ENCODE measurements at places on chromosomes 4 and X.

- DNase-seq = no peak
These were observed 37.2 kb downstream of the LRP2BP start for GRCh38 chr4:185358514-185358913.

GRCh38 chrX:11663875-11664210, 1.9 kb downstream of the ARHGAP6 start:
- DNase-seq = no peak

DNA sequence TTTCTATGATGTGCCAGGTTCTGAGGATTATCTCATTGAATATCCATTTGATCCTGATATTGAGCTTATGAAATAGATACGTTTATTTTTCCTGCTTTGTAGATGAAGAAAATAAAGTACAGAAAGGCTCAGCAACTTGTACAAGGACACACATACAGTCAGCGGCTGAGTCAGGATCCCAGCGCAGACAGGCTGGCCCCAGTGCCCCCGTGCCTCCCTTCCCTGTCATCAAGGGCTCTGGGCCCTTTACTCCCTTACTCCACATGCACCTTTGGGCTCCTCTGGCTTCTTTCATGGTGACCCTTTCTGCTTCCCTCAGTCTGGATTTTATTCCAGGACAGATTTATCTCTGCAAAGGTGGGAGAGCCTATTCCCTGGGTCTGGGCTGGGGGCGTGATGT, 12.8 kb downstream of the RASL11B start:
- no peak for DNase-seq

GRCh38 chr4:152422817-152423320, 113.0 kb downstream of the FBXW7 start:
- no peak for DNase-seq

DNA sequence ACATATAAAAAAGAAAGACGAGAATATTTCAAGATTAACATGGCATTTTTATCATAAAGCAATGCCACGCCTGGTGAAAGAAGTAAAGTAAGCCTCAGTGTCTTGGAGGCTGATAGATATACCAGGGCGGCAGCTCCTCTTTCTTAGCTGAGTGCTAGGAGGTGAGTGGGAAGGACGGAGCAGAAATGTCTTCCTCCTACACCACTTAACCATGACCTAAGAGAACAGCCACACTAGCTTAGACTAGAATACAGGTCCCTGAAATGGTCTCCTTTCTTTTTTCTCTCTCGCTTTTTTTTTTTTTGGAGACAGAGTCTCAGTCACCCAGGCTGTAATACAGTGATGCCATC, 75.0 kb downstream of the NAF1 start:
- no peak for DNase-seq

GRCh38 chr4:132709056-132709455, 440.0 kb upstream of the PCDH10 start:
- DNase-seq = no peak

DNA sequence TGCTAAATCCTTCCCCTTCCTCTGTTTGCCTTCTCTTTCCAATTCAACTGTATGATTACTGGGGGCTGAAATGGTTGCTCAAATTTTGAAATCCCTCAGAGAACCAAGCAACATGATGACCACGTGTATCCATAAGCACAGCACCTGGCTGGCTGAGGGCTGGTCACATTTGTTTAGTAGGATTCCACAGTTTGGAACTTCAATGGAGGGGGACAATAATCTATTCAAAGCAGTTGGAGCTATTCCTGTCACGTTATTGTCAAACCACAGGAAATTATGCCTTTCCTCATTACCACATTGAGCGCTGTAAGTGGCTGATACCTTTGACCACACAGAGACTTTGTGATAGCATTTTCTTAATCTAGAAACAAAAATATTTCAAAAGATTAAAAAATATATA, 7.0 kb downstream of the TMSB4X start:
- DNase-seq = no peak

DNA sequence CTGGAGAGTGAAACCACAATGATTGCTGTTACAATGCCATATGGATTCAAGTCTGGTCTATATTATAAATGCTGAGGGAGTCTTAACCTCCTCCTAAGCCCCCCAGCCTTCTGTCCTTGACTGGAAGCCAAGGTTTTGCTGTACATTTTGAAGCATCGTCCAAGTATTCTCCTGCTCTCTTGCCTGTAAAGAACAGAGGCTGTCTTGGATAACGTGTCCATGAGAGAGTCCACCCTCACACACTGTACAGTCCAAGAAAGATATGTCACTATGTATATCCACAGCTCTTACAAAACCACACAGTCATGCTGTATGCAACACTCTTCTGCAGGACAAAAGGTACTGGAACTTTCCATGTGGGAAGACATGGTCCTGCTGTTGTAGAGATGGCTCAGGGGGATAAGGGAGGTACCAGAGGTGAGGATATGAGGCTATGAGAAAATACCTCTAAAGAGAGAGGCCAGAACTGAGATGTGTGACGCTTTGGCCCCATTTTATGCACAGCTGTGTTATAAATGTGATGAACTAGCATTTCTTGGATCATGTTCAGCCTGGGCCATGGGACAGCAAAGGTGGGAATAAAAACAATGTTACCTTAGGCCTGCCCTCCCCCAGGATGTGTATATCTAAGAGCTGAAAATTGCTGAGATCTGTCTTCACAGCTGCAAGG, 678.6 kb downstream of the IQCM start:
- DNase-seq = no peak

GRCh38 chr4:173529477-173530325, at the start of gene HAND2:
Gene HAND2, minus strand, starts transcription at chr4:173530229. Its CDS starts 940 bp downstream, at chr4:173529289.
- DNase-seq = no peak

DNA sequence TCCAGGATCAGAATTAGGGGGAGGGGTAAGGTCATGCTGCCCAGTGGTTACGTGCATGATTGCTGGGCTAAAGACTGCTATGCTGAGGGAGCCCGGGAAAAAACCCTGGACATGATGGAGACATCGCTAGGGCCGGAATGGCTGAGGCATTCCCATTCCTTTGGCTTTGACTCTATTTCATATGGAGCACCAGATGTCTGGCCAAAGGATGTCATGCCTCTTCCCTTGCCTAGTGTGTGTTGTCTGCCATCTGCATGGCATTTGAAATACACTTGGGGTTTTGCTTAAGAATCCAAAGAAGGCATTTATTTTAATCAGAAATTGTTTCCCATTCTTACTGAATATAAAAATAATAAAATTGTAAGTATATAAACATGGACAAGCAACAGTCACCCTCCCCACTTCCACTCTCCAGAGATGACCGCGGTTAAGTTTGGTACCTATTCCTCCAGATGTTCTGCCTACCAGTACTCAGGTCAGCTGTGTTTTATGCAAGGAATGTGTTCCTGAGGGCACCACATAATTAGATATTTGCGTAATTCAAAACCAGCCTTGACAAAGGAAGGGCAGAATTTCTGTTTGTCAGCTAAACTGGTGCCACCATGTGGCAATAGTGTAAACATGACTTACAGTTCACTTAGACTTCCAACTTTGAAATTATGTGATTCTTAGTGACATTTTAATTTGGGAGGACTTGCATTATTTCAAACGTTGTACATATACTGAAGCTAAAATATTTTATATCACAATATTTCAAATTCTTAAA, 105.9 kb downstream of the CT47B1 start:
- DNase-seq = peak; percentile 30

GRCh38 chr4:93132631-93133030, 695.9 kb upstream of the ATOH1 start:
- no peak for DNase-seq

- DNase-seq = no peak
These were observed 40.9 kb downstream of the GK2 start for GRCh38 chr4:79367096-79367495.

DNA sequence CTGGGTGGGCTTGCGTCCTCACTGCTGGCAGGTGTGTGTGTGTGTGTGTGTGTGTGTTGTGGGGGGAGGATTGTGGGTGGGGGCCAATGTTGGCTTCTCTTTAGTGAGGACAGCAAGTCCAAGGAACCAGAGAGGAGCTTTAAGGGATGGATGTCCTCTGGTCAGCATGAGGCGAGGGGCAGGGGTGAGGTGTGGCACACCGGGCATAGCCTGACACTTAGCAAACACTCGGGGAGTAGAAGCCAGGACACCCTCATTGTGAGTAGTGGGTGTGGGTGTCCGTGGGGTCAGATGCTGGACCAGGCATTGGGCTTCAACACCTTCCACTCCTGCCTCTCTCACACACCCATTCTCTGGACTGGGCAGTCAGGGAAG, 2.8 kb downstream of the SORCS2 start:
- DNase-seq = no peak

GRCh38 chr4:162675661-162676060, 491.0 kb downstream of the NAF1 start:
- no peak for DNase-seq

DNA sequence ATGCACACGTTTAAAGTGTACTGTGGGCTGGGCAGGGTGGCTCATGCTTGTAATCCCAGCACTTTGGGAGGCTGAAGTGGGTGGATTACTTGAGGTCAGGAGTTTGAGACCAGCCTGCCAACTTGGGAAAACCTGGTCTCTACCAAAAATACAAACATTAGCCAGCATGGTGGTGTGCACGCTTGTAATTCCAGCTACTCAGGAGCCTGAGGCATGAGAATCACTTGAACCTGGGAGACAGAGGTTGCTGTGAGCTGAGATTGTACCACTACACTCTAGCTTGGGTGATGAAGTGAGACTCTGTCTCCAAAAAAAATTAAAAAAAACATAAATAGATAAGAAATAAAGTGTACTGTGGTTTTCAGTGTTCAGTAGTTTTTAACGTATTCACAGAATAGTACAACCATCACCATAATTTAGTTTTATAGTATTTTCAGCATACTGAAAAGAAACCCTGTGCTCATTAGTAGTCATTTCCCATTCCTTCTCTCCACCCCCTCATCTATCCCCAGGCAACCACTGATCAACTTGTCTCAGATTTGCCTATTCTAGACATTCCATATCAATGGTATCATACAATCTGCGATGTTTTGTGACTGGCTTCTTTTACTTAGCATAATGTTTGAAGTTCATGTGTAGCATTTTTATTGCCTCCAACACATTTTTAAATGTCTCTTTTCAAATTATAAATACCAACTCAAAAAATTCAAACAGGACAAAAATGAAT, 19.1 kb downstream of the SLAIN2 start:
- DNase-seq = no peak

GRCh38 chrX:49037883-49038475, 5.2 kb downstream of the TFE3 start:
- no peak for DNase-seq

GRCh38 chr4:72283357-72283756, 251.6 kb downstream of the NPFFR2 start:
- DNase-seq = no peak

DNA sequence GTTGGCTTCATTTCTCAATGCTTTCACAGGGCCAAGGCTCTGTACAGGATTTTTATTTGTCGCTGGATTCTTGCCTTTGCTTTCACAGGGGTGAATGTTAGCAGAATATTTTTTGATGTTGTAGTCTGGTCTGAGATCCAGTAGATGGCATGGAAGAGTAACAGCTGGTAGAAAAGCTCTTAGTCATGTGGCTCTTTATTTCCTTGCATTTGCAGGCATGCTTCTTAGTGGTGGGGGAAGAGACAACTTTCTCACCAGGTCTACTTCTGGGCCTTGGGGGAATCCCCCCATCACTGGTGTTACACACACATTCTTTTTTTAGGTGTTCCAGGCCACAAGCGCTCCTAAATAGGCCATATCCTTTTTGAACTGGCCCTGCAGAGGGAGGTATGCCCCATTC, 58.2 kb upstream of the DKK2 start:
- no peak for DNase-seq

DNA sequence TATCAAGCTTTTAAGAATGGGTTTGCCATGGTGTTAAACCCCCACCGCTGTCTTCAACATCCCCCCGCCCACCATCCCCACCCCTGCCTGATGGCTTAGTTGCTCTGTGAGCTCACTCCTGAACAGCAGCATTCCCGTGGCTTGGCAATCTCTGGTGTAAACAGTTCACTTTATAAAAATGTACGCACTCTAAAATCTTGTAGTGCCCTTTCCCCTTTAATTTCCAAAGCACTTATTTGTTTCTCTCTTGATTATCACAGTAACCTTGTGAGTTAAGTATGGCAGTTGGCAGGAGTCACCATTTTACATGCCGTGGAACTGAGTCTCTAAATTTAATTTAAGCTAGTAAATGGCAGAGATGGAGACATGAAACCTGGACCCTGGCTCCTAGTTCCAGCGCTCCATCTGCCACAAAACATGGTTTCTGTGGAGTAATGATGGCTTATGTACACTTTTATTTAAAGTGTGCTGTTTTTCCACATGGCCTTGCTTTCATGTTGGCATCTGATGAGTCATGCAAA, 123.1 kb downstream of the AFF1 start:
- no peak for DNase-seq

DNA sequence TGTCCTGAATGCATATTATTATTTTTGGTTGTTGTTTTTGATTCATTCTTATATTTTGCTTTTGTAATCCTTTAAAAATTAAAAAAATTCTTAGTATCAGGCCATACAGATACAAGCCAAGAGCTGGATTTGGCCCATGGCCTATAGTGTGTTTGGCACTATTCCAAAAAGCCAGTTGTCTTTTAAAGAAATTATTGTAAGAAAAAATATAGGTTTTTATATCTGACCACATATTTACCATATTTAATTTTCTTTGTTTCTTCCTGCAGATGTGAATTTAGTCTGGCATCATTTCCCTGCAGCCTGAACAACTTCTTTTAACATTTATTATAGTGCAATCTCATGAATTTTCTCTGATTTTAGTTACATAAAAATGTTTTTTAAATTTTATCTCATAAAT, 652.8 kb upstream of the NR3C2 start:
- no peak for DNase-seq

DNA sequence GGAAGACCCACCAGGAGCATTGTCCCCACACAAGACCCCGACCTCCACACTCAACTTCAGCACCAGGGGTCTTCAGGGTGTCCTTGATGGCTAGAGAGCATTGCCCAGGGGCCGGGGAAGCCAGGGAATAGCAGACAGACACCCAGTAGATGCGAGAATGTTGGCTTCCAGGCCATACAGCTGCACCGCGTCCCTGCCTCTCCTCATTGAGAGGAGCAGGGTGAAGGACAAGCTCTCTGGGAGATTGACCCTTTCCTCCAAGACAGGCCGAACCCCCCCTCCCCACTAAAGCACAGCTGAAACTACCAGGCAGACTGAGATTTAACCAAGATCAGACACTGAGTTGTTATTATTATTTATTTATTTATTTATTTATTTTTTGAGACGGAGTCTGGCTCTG, 42.6 kb upstream of the SLC25A4 start:
- DNase-seq = no peak

DNA sequence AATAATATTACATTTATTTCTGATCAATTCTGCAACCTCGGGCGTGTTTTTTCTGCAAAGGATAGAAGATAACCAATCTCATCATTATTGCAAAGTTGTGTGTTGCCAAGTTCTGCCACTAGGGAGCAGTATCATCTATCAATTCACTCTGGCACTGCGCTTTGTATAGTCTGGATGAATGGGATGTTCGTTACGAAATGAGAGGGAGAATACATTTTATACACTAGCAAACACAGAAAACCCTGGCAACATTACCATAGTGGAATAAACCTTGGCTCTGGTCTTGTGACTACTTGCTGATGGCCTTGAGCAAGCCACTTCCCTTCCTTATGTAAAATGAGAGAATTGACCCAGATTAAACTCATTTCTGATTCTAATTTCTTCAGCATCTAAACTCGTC, 97.5 kb upstream of the ZNF518B start:
- peak; percentile 65 for DNase-seq

GRCh38 chr4:41437111-41437536, 100.8 kb upstream of the LIMCH1 start:
- DNase-seq = no peak

Measured in activated naive CD4-positive, alpha-beta T cell treated with anti-CD3 and anti-CD28 coated beads, Interleukin-2, amount 10 ng/mL, durations not matched to agents 7 days and 5 days (primary cell).